MV-4-11 (cell line): ENCODE measurements at places on chromosomes 6 and 20.

DNA sequence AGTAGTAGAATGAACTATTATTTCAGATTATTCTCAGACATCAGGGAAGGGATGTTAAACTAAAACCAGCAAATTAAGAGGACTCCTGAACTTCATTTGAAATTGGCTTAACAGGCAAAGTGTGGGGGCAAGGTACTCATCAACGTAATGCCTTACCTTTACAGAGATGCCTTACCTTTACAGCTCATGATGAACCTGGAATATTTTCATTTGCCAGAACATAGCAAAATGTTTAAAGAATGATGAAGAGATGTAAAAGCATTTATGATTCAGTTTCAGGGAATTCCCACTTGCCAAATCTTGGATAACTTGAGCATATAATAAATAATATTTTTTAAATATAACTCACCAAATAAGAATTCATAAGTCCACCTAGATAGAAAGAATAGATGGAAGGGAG lies 207.5 kb downstream of the TINAG start:
- no peak for DNase-seq

GRCh38 chr20:58677808-58678207 lies 14.8 kb upstream of the NPEPL1 start:
- no peak for DNase-seq

- no peak for DNase-seq
These were observed 141.5 kb downstream of the ANKRD60 start for GRCh38 chr20:58086763-58087561.

DNA sequence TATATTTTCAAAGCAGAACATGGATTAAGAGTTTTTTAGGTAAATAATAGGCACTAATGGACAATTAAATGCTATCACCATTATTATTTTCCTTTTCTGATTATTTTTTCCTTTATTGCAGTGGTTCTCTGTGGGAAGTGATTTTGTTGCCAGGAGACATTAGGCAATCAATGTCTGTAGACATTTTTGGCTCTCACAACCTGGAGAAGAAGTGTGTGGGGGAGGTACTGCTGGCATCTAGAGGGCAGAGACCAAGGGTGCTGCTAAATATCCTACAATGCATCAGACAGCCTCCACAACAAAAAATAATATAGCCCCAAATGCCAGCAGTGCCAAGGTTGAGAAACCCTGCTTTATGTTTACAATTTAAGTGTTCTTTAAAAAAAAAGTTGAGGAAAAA lies 8.3 kb downstream of the IFNGR1 start:
- DNase-seq = no peak

- DNase-seq = no peak
These were observed 70.9 kb upstream of the TBX18 start for GRCh38 chr6:84835340-84835739.

- no peak for DNase-seq
These were observed 648 bp upstream of the RBBP8NL start for GRCh38 chr20:62428002-62428372.

GRCh38 chr6:150560004-150560883 lies 39.4 kb upstream of the PLEKHG1 start:
- DNase-seq = peak; percentile 5

DNA sequence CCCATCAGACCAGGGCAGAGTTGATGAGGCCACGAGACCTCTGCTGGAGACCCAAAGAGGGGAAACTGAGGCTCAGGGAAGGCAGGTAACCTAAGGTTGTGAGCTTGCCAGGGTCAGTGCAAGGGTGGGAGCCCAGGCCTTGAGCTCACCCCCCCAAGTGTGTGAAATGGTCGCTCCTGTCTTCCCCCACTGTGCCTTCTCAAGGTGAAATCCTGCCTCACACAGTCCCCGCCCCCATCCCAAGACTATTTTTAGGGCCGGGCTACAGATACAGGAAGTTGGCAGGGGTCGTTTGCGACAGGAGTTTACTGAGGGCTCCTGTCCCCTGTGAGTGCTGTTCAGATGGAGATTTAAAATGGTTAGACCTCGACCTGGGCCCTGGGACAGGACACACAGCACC lies 18.7 kb upstream of the GATA5 start:
- DNase-seq = no peak

- peak; percentile 83 for DNase-seq
These were observed at the start of gene PRIM2 for GRCh38 chr6:57317060-57317943. Gene PRIM2, plus strand, starts transcription at chr6:57317630. Its CDS starts 816 bp downstream, at chr6:57318446.

DNA sequence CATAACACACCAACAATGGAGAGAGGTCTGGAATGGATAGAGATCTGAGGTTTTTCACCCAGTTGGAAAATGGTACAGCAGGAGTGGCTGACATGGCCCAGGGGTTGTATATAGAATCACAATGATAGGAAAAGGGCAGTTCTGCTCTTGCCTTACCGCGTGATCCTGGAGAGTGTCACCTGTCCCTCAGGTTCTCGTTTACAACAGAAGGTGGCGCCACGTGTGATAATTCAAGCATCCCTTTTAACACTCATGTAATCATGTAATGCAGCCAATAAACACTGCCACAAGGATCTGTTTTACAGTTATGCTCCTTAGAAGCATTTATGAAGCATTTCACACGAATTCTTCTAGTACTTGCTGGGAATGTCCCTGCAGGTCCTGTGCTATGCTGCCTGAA lies 12.9 kb upstream of the WFDC2 start:
- DNase-seq = no peak

GRCh38 chr6:139981066-139981624 lies 606.7 kb upstream of the CITED2 start:
- no peak for DNase-seq

DNA sequence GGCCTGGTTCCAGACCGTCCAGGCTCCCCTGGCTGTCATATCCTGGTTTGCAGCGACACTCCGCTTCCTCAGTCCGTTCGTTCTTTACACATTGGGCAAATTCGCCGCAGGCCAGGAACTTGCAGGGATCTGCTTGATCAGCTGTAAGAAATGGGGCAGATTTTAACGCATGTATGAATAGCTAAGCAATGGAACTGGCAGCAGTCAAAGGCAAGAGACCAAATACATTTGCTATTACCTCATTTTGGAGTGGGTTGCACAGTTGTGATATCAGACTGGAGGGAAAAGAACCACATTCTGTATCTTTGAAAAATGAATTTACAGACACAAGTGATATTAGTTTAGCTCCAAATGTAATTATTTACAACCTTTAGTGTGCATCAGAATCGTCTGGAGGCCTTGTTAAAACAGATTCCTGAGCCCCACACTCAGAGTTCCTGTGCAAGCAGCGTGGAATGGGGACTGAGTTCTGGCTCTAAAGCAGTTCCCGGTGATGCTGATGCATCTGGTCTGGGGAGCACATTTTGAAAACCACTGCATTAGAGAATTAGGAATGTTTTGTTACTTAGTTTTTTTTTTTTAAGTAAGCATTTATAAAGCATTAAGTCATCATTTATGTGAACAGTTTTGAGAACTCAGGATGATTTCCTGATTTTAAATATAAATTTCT lies 141.3 kb downstream of the IMPG1 start:
- DNase-seq = no peak

- no peak for DNase-seq
These were observed 172.5 kb downstream of the HTR1B start for GRCh38 chr6:77290798-77291197.

DNA sequence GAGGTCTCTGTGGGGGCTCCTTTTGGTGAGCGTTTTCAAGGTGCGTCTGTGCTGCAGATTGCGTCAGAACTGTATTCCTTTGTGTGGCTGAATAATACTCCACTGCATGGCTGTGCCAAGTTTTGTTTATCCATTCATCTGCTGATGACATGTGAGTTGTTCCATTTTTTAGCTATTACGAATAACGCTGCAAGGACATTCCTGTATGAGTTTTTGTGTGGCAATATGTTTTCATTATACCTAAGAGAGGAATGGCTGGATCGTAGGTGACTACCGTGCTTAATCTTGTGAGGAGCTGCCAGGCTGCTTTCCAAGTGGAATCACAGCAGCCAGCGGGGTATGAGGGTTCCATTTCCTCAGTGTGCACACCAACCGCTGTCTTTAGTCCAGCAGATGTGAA lies 1.1 kb upstream of the DACT2 start:
- DNase-seq = no peak

GRCh38 chr6:89794324-89794723 lies 25.3 kb downstream of the MDN1 start:
- peak; percentile 62 for DNase-seq

- peak; percentile 67 for DNase-seq
These were observed 655.0 kb upstream of the HS3ST5 start for GRCh38 chr6:114997813-114998292.

GRCh38 chr6:168216117-168216516 lies 103.5 kb downstream of the DACT2 start:
- DNase-seq = no peak

- no peak for DNase-seq
These were observed 238.2 kb upstream of the PRND start for GRCh38 chr20:4483486-4483885.

GRCh38 chr6:53608396-53608795 lies 57.2 kb downstream of the KLHL31 start:
- DNase-seq = no peak

GRCh38 chr6:110044096-110044495 lies 66.0 kb downstream of the GPR6 start:
- no peak for DNase-seq

- no peak for DNase-seq
These were observed 24.8 kb downstream of the VIP start for GRCh38 chr6:152775428-152775827.

GRCh38 chr20:16048876-16049275 lies 524.4 kb downstream of the KIF16B start:
- no peak for DNase-seq

- no peak for DNase-seq
These were observed 163.7 kb upstream of the AKAP12 start for GRCh38 chr6:151075930-151076555.

- DNase-seq = no peak
These were observed 5.2 kb upstream of the TRIB3 start for GRCh38 chr20:375265-375889.

- no peak for DNase-seq
These were observed 16.9 kb upstream of the CBFA2T2 start for GRCh38 chr20:33472868-33473435.
